ENCODE measurements at places on chromosomes 1 and 21.

GRCh38 chr1:81287411-81288080 lies 513.2 kb upstream of the ADGRL2 start:
- DNase-seq, result no peak

DNA sequence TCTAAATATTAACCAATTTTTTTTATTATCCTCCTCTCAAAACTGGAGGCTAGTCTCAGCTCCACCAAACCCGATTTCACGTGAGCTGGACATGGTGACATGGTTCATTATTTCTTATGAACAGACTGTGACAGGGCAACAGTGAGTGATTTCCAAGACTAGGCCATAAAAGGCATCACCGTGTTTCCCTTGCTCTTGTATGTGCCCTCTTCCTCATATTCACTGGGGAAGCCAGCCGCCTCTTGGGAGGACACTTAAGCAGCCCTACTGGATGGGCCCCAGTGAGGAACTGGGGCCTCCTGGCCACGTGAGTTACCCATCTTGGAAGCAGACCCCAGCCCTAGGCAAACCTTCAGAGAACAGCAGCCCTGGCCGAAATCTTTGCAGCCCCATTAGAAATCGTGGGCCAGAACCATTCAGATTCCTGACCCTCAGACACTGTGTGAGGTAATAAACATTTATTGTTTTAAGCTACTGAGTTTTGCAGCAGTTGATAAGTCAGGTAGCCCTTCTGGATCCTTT lies 105.0 kb downstream of the GALNT2 start:
- DNase-seq, result no peak

- no peak for DNase-seq
Measured at GRCh38 chr1:244653439-244654107, 647 bp downstream of the DESI2 start.

DNA sequence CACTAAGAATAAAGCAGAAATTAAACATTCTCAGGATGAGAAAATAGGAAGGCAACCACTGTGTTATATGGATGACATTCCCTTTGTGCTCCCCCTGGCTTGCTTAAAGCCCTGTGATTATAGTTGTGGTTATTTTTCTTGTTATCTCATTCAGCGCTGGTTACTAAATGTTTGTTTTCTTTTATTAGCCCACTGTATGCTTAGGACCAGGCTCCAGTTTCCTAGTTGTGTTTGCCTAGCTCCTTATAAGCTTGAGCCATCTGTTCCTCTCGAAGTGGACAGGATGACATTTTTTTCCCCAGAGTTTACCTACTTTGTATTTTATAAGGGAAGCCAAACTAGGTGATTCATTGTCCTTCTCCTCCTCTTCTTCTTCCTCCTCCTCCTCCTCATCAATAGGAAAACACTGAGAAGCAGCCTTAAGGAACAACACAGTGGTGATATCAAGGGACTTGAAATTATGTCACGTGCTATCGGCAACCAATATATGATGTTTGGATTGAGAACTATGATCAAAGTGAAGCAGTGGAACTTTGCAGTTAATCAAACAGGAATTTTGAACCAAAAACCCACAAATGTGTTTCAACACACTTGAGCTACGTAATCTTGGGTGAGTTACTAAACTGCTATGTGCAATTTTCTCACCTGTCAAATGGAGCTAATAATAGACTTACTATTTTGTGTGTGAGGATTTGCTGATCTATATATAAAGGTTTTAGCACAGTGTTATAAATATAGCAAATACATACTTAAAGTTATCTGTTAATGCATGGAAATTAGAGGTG lies 35.1 kb upstream of the RGS7 start:
- no peak for DNase-seq

- DNase-seq, result no peak
Measured at GRCh38 chr21:42279341-42279871, 35.8 kb downstream of the TFF3 start.
